HCT116 (cell line): ENCODE measurements at places on chromosomes 1 and 21.
A peak's percentile ranks its signal among the peaks of the same experiment; 100 is the strongest.

DNA sequence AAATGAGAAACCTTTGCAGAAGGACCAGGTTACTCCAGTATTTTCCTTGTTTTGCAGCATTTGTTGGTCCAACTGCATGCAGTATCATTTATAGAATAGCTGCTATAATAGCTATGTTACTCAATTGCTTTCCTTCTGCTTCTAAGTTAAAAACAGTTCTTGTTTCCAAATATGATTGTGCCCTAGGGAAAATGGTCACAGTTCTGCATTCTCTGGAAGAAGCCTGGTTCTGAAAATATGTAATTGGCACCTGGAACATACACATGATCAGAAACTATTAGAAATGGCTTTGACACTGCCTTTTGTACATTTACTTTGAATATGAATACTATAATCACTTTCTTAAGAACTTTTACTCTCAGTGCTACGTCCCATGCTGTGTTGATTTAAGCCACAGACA, 33.6 kb downstream of the HENMT1 start:
- no peaks in the 10 kb centered on the region for H3K4me1 ChIP-seq
- no peaks in the 10 kb centered on the region for H3K27me3 ChIP-seq
- H3K27ac ChIP-seq, result no peak overlapping the region
- no peak overlapping the region for H3K4me3 ChIP-seq
- H3K36me3 ChIP-seq, result no peaks in the 10 kb centered on the region

- H3K27me3 ChIP-seq, result no peaks in the 10 kb centered on the region
- no peak overlapping the region for H3K4me3 ChIP-seq
- H3K27ac ChIP-seq, result no peak overlapping the region
- peaks cover 8% of the 10 kb centered on the region; the same call in 1 of the 2 replicates for H3K4me1 ChIP-seq
- no peaks in the 10 kb centered on the region for H3K36me3 ChIP-seq
- no peak for DNase-seq
Observed at GRCh38 chr1:155507945-155508344, 54.7 kb downstream of the ASH1L start.

DNA sequence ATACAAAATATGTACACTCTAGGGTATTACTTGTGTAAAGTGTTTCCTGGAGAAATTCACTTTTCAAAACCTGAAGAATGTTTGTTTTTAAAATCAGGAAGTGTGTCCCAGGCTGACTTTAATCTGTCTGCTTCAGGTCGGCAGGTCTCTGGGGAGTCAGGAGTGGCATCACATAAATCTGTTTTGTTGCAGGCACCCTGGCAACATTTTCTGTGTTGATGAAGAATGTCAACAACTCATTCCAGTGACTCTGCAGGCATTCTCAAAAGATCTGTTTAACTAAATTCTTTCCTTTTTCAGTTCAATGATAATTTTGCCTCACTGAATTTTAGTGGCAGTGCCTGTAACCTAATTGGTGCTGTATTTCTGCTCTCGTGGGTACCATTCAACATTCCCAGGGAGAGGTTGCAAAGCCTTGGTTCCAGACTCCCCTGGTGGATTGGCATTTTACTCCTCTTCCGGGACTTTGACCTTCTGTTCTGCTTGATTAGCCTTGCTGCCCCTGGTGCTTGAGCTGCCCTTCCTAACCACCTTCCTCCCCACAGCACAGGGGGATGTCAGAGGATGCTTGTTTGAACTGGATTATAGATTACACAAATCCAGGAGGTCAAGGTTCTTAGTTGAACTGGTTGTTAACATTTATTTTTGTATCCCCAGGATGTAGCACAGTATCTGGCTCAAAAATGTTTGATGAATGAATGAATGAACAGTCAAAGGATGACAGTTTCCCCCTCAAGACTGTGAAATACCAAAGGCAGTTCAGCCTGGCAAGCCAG, 55.4 kb upstream of the LPGAT1 start:
- no peaks in the 10 kb centered on the region for H3K27me3 ChIP-seq
- no peak for DNase-seq
- no peak overlapping the region for H3K27ac ChIP-seq

DNA sequence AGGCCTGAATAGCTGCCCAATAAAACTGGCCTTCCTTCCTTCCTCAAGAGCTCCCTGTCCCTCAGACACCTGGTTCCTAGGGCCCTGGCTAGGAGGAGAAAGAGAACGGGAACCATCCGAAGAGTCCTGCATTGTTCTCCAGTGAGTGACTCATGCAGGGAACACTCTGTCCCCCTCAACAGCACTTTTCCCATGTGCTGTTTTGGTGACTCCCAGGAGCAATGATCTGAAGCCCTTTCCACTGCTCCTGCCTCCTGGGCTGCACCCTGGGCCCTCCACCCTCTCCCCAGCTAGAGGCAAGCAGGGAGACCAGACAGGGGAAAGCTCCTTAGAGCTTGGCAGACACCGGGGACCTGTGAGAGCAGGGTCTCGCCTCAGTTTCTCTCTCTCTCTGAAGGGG, 18.9 kb downstream of the TNNT2 start:
- DNase-seq, result no peak
- peaks cover 8% of the 10 kb centered on the region; the same call in 1 of the 2 replicates for H3K27me3 ChIP-seq
- H3K36me3 ChIP-seq, result no peaks in the 10 kb centered on the region
- no peak overlapping the region for H3K4me3 ChIP-seq

GRCh38 chr1:113534875-113535274, 144.6 kb downstream of the MAGI3 start:
- peaks cover 12% of the 10 kb centered on the region; the same call in 1 of the 2 replicates for H3K4me1 ChIP-seq
- no peak overlapping the region for H3K4me3 ChIP-seq
- no peak for DNase-seq
- H3K27me3 ChIP-seq, result no peaks in the 10 kb centered on the region
- H3K36me3 ChIP-seq, result no peaks in the 10 kb centered on the region
- H3K27ac ChIP-seq, result no peak overlapping the region

GRCh38 chr1:233613252-233614172, at the start of gene KCNK1:
Gene KCNK1, plus strand, starts transcription at chr1:233614106. Its CDS starts 66 bp downstream, at chr1:233614172.
- no peaks in the 10 kb centered on the region for H3K36me3 ChIP-seq
- H3K4me1 ChIP-seq, result peaks cover 21% of the 10 kb centered on the region
- H3K4me3 ChIP-seq, result peak within 1 kb of the TSS; percentile 96
- peak within 1 kb of the TSS; percentile 91 for H3K27ac ChIP-seq

DNA sequence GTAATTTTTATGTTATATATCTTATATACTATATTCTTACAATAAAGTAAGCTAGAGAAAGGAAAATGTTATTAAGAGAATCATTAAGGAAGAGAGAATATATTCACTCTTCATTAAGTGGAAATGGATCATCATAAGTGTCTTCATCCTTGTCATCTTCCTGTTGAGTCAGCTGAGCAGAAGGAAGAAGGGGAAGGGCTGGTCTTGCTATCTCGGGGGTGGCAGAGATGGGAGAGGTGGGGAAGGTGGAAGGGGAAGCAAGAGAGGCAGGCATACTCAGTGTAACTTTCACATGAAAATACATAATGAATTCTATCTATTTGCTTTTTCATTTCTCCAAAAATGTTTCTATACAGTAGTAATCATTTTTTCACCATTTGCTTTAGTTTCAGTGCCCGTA, 5.1 kb downstream of the DNASE2B start:
- no peak for DNase-seq
- H3K27ac ChIP-seq, result no peak overlapping the region
- H3K27me3 ChIP-seq, result no peaks in the 10 kb centered on the region
- H3K4me1 ChIP-seq, result peaks cover 40% of the 10 kb centered on the region

GRCh38 chr21:25573409-25574206, 33.7 kb downstream of the MRPL39 start:
- no peaks in the 10 kb centered on the region; the same call in 1 of the 2 replicates for H3K36me3 ChIP-seq
- no peak overlapping the region for H3K27ac ChIP-seq
- H3K4me1 ChIP-seq, result peaks cover 10% of the 10 kb centered on the region
- H3K4me3 ChIP-seq, result no peak overlapping the region

DNA sequence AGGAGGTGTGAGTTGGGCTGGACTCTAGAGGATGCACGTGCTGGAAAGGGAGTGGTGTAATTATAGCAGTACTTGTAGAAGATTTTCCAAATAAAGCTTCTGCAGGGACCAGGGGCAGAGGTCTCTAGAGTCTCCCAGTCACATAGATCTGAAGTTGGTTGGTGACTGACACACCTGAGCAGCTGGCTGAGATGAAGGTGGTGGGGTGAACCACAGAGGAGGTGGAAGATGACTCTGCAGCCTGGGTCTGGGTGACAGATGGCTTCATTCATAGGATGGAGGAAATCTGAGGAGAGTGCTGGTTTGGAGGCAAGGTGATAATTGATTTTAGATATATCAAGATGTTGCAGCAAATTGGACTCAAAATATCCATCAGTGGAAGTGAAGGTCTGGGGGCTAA, 178.9 kb upstream of the IVNS1ABP start:
- H3K36me3 ChIP-seq, result no peaks in the 10 kb centered on the region
- H3K27ac ChIP-seq, result no peak overlapping the region
- no peaks in the 10 kb centered on the region for H3K4me1 ChIP-seq
